ENCODE measurements at places on chromosomes 2 and 18. TPM values are rescaled to one million over a fixed set of nuclear protein-coding genes. Genes with fewer than 3 reads are reported as not detected.

DNA sequence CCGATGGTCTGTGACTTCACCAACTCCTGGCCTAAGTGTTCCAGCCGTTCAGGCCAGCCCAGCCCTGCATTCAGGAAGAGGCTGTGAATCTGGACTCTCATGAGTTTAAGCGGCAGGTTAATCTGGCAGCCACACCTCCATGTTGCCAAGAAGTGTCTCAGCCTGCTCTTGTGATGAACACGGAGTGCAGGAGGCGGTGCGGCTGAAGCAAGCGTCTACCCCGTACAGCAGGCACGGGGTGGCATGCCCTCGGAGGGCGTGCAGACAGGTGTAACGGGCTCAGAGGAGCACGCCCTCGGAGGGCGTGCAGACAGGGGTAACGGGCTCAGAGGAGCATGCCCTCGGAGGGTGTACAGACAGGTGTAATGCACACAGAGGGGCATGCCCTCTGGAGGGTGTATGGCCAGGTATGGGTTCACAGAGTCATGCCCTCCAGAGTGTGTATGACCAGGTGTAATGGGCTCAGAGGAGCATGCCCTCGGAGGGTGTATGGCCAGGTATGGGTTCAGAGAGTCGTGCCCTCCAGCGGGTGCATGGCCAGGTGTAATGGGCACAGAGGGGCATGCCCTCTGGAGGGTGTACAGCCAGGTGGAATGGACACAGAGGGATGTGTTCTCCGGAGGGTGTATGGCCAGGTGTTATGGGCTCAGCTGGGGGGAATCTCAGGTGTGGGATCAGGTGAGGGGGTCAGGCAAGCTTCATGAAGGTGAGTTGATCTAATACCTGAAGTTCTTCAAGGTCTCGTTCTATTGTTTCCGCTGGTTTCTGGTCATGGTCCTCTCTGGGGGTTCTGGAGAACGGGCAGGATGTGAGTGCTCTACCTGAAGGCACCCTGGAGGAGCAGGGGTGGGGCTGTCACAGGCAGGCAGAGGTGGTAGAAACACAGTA, 22.6 kb downstream of the CROCC2 start:
- no peaks in the 10 kb centered on the region for H3K36me3 ChIP-seq
- H3K4me3 ChIP-seq: no peak overlapping the region
- H3K4me1 ChIP-seq: no peaks in the 10 kb centered on the region
- DNase-seq: no peak

The CRIM1 gene
- 180 TPM for total RNA-seq

GRCh38 chr2:47076126-47076506, 79.0 kb downstream of the STPG4 start:
- no peak for DNase-seq
- H3K4me1 ChIP-seq: peaks cover 58% of the 10 kb centered on the region
- no peaks in the 10 kb centered on the region for H3K36me3 ChIP-seq
- peak overlapping the region; percentile 97 for H3K27ac ChIP-seq
- H3K27me3 ChIP-seq: no peaks in the 10 kb centered on the region
- no peak overlapping the region for H3K4me3 ChIP-seq

- no peak overlapping the region for H3K4me3 ChIP-seq
- no peak overlapping the region for H3K27ac ChIP-seq
- H3K36me3 ChIP-seq: no peaks in the 10 kb centered on the region
- no peaks in the 10 kb centered on the region for H3K27me3 ChIP-seq
Measured at GRCh38 chr2:153462338-153462859, 16.2 kb downstream of the RPRM start.

- no peaks in the 10 kb centered on the region for H3K36me3 ChIP-seq
- H3K4me3 ChIP-seq: peak overlapping the region; percentile 21
- no peaks in the 10 kb centered on the region for H3K27me3 ChIP-seq
- H3K27ac ChIP-seq: peak overlapping the region; percentile 12
- peak; percentile 25 for DNase-seq
Measured at GRCh38 chr18:11392292-11392691, 217.1 kb upstream of the SLC35G4 start.

The ANKRD30BL gene
- total RNA-seq: not detected

The PAX8 gene
- 0.48 TPM for total RNA-seq

DNA sequence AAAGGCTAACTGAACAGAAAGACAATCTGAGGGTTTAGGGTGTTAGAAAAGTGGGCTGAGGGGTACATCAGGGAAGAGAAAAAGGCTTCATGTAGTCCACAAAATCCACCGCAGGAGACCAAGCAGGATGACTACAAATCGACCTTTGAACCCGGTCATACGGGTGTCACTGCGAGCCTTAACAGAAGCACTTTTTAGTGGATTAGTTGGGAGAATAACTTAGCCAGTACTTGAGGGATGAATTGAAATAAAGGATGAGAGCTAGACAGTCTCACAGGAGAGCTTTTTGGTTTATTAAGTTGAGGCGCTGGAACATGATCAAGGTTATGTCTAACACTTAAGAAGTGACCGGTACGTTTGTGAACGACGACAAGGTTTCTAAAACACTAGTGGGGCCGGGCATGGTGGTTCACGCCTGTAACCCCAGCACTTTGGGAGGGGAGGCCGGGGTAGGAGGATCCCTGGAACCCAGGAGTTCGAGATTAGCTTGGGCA, 217.7 kb downstream of the MCFD2 start:
- no peaks in the 10 kb centered on the region for H3K27me3 ChIP-seq
- H3K4me3 ChIP-seq: peak overlapping the region; percentile 56
- H3K36me3 ChIP-seq: no peaks in the 10 kb centered on the region

- no peak overlapping the region for H3K4me3 ChIP-seq
- H3K27me3 ChIP-seq: no peaks in the 10 kb centered on the region
- peak; percentile 1 for DNase-seq
- H3K36me3 ChIP-seq: no peaks in the 10 kb centered on the region
- no peak overlapping the region for H3K27ac ChIP-seq
Measured at GRCh38 chr18:1663879-1664705, 759.4 kb downstream of the ADCYAP1 start.

GRCh38 chr2:215619022-215619958, 183.4 kb upstream of the FN1 start:
- H3K27ac ChIP-seq: peak overlapping the region; percentile 56
- H3K4me1 ChIP-seq: peaks cover 19% of the 10 kb centered on the region
- no peaks in the 10 kb centered on the region for H3K27me3 ChIP-seq
- peak; percentile 94 for DNase-seq
- no peaks in the 10 kb centered on the region for H3K36me3 ChIP-seq
